Activated CD4-positive, CD25-positive, alpha-beta regulatory T cell treated with anti-CD3 and anti-CD28 coated beads, Interleukin-2, amount 50 U/mL, for 24 hours (primary cell): ENCODE measurements at places on chromosomes 4 and X.
A peak's percentile ranks its signal among the peaks of the same experiment; 100 is the strongest.

GRCh38 chrX:124720532-124720931 lies 374.2 kb downstream of the SH2D1A start:
- no peak for ATAC-seq

- ATAC-seq: no peak
Observed at GRCh38 chr4:175282407-175282806, 364.2 kb downstream of the ADAM29 start.

DNA sequence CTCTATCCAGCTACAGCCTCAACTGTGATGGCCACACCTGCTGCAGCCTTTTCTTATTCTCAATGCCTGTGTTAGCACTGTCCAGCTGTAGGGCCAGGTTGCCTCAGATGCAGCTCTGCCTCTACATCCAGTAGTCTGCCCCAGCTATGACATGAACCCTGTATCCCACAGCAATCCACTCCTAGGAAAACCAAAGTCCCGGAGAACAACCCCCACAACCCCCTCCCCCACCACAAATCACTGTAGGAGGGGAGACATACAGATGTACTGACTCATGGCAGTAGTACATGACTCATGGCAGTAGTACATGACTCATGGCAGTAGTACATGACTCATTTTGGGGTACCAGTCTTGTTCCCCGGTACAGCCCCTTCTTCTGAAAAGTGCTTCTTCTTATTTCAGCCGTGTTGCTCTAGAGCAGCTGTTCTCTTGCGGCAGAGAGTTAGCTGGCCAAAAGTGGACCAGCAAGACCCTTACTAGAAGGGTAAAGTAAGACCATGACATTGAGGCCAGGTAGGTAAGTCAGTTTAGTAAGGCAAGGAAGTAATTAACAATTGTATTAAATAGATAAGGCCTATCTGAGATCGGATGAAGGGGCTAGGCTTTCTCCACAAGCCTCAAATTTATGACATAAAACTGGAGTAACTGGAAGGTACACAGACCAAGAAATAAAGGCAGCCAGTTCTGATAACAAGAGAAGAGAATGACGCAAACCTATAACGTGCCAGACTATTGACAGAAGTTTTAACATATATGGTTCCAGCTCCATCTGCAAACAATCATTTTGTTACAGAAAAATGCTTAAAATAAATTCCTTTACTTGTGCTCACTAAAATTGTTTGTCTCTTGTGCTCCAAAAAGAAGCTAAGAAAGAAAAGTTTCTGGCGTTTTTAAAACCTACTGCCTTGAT lies 221.4 kb downstream of the TACR3 start:
- ATAC-seq: peak; percentile 80

GRCh38 chr4:144509088-144510015 lies 136.6 kb upstream of the HHIP start:
- no peak for ATAC-seq
